ENCODE measurements at places on chromosomes 5 and 9.

DNA sequence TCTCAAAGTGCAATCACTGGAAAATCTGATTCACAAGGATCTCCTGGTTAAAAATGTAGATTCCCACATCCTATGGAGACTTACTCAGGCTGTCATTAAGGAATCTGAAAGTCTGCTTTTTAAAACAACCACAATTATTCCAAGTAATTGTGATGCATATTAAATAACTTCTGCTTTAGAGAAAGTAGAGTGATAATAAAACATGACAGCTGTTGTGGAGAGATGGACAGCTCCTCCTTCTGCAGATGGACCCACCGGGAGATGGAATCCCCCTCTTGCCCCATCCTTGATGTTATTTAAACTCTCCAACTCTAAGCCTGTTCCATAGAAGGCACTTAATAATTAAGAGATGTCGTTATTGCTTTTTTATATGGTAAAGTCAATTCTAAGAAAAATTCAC lies 802.2 kb downstream of the CDH12 start:
- no peak for DNase-seq

- no peak for DNase-seq
Measured at GRCh38 chr5:10030219-10030831, 219.4 kb downstream of the ATPSCKMT start.

DNA sequence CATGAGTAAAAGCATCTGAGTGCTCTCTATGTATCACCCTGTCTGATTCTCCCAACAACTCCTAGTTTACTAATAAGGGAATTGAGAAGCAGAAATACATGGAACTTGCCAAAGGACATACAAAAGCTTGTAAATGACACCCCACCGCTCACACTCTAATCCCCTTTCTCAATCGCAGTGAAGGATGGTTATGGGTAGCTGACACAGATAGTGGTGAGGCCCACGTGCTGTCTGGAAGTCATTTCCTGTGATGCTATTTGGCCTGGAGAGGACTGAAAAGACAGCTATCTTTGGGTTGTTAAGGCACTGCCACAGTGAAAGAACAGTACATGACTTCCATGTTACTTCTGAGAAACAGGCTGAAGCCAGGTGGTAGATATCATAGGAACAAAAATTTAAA lies 117.0 kb downstream of the GLIS3 start:
- no peak for DNase-seq

DNA sequence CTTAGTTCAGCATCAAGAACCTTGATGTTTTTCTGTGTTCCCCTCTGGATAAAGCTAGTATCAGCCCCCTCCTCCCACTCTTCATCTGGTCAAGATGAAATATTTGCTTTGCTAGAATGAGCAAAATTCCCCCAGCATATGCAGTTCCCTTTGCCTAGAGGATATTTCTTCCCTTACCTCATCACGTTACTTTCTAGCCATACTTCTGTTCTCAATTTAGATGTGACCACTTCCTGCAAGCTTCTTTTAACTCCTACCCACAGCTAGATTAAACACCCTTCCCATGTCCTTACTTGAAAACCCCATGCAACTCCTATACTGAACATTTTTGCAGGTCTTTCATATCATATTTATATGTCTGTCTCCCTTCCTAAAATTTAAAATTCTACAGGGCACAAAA lies 178.9 kb upstream of the TUSC1 start:
- DNase-seq = no peak

GRCh38 chr9:89481538-89481915 lies 16.4 kb downstream of the SEMA4D start:
- no peak for DNase-seq

GRCh38 chr5:172283862-172284610 lies 472 bp upstream of the UBTD2 start:
- peak; percentile 64 for DNase-seq

- no peak for DNase-seq
Measured at GRCh38 chr5:143576711-143577484, 173.4 kb upstream of the NR3C1 start.

DNA sequence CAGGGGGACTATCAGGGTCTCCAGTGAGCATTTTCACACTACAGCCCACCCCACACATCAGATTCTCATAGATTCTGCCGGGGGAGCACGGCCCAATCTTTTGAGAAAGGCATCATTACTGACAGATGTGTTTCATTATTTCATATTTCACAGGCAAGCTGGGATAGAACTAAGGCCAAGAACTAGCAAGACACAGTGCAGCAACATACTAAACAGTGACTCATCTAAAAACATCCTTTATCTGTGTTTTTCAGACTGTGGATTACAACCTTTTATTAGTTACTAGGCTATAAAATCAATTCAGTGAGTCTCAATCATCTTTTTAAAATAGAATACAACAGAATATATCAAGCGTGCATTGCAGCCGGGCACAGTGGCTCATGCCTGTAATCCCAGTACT lies 59.8 kb downstream of the CPLANE1 start:
- DNase-seq = no peak

DNA sequence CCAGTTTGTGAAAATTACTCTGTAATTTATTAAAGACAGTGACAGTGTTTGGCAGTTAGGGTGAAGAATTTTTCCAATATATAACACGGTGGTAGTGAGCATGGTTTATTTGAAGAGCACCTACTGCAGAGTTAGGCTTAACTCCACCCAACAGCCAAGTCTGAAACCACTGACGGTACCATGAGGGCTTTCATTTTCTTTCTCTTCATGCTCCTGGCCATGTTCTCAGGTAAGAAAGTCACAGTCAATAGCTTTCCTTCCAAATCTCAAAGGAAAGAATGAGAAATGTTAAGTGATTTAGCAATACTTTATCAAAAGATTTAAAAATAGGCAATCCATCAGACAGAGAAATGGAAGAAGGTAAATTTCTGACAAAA lies at the start of gene MARCOL:
Gene MARCOL, plus strand, starts transcription at position 108 of the 377 bp plus-strand sequence. Its CDS starts 73 bp downstream, at position 181.
- DNase-seq = no peak

GRCh38 chr5:5560016-5560415 lies 137.5 kb downstream of the ICE1 start:
- DNase-seq = no peak

GRCh38 chr5:3789519-3790193 lies 194.0 kb downstream of the IRX1 start:
- DNase-seq = no peak

DNA sequence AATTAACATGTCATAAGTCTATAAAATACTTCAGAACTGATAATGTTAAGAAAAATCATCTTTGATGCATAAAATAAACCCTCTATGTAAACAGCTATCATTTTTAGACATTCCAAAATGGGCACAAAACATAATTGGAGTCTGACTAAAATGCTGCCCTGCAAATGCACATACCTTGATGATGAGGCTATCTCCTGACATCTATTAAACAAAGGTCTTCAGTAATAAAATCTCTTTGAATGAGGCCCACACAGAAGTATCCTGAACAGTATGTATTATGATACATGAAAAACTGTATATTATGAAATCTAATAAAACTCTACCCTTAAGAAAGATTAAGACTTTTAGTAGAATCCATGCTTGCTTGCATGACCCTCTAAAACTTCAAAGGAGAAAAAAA lies 66.1 kb downstream of the FBXL17 start:
- DNase-seq = no peak

- DNase-seq = no peak
Measured at GRCh38 chr5:122864400-122864799, 19.0 kb downstream of the SNX24 start.

GRCh38 chr5:150779397-150780186 lies 1.0 kb downstream of the SMIM3 start:
- no peak for DNase-seq

DNA sequence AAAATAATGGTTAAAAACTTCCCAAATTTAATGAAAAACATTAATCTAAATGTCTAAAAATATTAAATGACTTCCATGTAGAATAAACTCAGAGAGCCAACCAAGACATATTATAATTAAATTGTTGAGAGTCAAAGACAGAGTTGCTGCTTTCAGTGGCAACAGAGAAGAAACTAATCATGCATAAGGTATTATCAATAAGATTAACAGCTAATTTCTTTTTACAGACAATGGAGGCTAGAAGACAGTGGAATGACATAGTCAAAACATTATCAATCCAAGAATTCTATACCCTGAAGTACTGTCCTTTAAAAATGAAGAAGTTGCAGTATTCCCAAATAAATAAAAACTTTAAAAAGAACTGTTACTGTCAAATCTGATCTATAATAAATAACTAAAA lies 268.7 kb downstream of the IRX2 start:
- no peak for DNase-seq

- peak; percentile 25 for DNase-seq
Measured at GRCh38 chr5:1827886-1828397, 26.7 kb downstream of the NDUFS6 start.

DNA sequence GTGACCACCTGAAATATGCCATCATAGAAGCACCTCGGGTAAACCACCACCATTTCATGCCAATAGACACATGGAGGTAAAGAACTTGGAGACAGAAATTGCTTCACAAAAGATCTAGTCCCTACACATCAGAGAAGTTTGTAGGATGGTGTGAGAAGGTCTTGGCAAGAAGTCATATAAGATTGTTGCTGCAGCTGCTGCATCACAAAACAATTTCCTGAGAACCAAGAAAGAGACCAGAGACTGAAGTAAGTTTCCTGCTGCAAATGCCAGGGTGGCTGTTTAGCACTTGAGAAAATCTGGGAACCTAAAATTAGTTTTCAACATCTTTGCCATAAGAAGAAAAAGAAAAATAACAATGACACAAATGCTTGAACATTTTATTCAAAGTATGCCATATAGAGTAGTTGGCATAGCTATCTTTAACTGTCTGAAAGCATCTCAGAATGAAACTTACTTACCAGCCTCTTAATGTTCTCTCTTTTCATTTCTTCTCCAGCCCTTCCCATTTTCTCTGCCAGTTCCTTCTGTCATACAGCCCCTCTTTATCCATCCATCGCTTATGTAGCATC lies 114.3 kb downstream of the KCTD16 start:
- no peak for DNase-seq

DNA sequence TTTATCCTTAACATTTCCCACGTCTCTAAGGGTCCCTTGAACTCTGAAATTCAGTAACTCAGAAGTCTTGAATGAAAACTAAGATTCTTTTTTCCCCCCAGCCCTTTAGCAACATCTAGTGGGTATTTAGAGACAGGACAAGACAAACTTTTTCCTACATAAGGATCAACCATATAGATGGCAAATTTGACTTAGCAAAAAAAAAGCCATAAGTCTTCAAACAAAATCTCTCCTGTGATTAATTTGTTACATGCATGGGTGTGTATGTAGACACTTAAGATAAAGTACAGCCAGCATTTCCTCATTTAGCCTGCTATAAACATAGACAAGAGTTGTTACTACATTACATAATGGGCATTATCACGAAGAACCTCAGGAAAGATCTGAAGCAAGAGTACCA lies 29.1 kb upstream of the ANKRD31 start:
- no peak for DNase-seq

- DNase-seq = no peak
Measured at GRCh38 chr9:76562511-76562911, 103.5 kb downstream of the GCNT1 start.

- no peak for DNase-seq
Measured at GRCh38 chr9:117184173-117184572, 230.7 kb downstream of the ASTN2 start.

DNA sequence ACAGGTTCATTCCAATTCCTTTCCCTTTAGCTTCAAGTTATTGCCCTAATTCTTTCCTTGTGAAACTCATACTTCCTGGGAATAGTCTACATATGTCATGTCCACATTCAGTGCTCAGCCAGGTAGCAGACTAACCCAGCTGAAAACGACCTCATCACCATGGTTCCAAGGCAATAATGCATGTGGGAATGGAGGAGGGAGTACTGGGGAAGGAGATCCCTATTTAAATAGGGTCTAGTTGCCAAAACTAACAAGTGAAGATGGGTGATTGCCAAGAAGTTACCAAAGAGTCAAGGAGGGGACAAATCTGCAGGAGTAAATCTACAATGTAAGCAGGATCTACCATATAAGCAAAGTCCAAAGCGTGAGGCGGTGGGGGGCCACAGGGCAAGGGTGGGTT lies 47.3 kb upstream of the MCTP1 start:
- DNase-seq = no peak

DNA sequence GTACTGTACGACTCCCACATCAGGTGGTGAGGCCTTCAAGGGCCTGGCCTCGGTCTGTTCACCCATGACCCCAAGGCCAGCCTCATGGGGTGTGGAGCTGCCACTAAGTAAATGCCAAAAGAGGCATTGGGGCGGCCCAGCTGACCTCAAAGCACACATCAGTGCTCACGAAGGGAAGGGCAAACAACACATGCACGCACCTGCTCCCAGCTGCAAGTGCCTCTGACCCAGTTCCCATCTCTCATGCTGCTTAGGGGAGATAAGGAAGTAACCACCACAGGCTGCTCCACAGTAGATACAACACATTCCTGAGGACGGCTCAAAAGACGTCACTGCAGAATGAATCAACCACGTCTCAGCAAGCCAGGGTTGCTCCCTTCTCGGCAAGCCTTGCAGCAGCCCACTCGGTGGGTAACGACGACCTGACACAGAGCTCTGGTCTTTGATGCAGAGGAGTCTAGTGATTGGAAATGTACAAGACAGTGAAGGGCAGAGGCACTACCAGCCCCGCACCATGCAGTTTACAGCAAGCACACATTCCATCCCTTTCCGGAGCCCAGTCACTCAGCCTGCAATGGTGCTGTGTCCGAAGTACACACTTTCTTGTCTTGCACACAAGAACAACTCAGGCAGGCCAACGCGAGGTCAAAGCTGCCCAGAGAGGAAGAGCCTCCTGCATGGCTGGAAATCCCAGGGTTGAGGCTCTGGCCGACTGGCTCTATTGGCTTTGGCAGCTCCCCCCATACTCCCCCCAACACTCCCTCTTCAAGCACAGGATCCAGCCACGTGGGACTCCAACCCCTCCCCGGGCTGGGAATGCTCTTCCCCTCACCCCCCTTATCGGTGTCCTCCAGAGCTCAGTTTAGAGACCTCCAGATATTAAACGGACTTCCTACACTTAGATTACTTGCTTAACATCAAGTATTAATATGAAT lies 31.8 kb downstream of the FABP6 start:
- no peak for DNase-seq

DNA sequence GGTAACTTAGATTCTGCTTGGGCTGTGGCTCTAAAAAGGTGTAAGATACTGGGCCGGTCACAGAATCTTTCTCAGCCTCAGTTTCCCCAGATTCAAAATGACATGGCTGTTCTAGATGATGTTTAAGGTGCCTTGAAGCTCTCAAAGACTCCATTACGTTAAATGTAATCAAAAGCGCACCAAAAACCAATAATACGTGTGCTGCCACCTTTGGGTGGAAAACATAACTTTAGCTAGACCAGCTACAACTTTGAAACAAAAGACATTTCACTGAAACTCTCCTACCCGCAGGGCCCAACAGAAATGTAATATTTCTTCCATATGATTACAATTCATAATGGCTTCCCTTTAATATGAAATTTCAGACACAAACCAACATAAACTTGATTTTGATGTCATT lies 35.0 kb upstream of the PCSK5 start:
- no peak for DNase-seq
